ENCODE measurements at places on chromosomes 7 and 10.

GRCh38 chr7:140914083-140914482 lies 10.6 kb downstream of the BRAF start:
- no peak for DNase-seq

GRCh38 chr7:136336932-136337331 lies 359.8 kb upstream of the MTPN start:
- DNase-seq = no peak

DNA sequence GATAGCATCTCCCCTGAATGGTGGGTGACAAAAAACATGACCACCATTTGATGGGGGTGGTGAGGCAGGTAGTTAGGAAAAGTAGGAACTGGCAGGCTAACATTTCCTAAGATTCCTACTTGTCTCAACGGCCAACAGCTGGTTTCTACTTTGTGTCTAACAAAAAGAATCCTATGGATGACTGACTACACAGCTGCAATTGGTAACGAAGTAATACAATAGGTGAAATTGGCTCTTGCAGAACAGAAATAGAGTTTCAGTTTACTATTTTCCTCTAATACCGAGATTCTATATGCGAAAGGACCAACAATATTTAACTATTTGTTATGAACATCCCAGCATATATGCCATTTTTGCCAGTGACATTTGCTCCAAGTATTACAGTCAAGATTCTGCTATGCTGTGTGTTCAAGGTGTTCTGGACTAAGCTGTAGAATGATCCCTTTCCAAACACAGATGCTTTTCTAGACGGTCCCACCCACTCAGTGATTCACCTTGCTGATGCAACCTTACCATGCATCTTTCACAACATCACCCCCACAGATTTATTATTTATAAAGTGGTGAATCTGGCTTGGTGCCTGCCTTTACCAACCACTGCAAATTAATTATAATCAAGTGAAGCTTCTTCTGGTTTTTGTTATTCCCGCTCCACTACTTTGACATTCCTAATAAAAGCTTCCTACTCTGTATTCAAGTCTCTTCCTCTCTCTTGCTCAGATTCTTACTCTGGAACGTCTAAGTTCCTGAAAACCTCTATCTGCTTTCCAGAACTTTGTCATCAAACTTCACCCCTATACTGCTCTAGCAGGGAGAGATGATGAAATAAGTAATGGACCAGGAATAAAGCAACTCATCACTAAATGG lies 16.8 kb downstream of the BBIP1 start:
- no peak for DNase-seq

GRCh38 chr7:154480817-154481216 lies 428.6 kb downstream of the DPP6 start:
- no peak for DNase-seq

GRCh38 chr10:77287647-77288120 lies 349.9 kb downstream of the KCNMA1 start:
- no peak for DNase-seq

GRCh38 chr10:60823324-60823723 lies 45.0 kb downstream of the CDK1 start:
- no peak for DNase-seq

DNA sequence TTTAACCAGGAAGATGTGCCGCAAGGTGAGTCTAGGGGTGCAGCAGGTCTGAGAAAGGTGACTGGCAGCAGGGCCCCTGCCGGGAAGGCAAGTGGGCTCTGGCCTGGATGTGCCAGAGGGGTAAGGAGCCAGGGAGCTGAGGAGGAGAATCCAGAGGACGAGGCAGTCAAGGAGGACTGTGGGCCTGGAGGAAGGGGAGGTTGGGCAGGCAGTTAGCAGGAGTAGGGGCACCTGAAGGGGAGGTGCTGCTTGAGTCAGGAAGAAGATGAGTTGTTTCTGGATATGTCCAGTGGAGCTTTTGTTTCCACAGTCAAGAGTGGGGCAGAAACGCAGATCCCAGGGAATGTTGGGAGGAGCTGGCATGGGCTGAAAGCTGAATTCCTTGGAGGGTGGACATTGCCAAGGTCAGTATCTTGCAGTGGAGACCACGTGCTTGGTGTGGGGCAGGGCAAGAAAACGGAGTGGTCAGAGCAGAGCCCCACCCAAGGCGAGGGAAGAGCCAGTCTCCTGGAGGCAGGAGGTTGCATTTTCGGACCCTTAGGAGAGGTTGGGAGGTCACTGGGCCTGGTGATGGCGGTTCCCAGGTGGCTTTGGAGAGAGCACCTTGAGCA lies 34.0 kb downstream of the MINDY4 start:
- DNase-seq = no peak

DNA sequence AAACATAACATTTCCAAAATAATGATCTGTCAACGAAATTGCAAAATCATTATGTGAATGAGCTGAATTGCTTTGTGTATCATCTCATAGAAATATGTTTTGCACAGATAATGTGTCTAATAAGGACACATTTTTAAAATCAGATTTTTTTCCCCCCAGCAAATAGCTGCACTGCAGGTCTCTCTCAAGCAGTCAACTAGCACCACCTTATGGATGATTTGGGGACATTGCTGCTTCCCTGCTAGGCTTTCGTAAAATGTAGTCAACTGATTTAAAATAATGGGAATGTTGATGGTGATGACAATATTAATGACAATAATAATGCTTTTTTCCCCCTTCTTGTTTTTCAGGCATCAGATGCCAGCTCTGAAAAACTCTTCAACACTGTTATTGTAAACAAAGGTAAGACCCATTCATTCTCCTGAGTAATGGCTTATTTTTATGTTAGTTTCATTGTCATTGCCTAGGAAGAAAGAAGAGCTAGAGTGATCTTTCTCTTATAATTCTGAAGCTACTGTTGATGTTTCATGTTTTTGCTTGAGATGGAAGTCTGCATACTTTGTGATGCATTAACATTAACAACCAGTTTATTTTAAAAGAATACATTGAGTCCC lies 433.6 kb upstream of the GALNT17 start:
- peak; percentile 67 for DNase-seq

- DNase-seq = no peak
Observed at GRCh38 chr10:111956841-111957240, 226.7 kb downstream of the GPAM start.

- no peak for DNase-seq
Observed at GRCh38 chr10:10803278-10803677, 214.4 kb upstream of the CELF2 start.

DNA sequence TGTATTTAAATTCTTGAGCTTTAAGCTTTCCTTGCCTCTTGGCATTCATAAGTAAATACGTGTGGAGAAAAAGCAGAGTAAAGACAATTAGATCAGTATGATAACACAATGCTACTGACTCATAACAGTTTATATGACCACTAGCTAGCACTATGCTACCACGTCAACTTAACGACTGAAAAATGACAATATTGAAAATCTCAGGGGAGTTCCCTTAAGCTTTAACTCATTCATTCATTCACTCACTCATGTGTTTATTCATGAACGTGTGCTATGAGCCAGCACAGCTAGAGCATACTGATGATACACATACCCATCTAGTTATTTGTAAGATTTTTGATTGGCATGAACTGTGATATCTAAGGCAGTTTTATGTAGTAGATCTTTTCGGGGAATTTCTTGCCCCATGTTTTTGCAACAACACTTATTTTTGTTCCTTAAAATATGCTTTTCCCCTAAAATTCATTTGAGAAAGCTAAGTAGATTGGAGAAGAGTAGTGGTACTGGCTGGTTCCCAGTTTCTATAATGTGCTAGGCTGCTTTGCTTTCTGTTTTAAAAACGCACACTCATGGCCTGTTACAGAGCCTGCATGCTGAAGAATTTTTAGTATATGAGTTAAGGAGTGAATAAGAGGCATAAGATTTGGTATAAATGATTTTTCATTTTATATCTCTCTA lies 57.4 kb upstream of the ACBD5 start:
- no peak for DNase-seq

DNA sequence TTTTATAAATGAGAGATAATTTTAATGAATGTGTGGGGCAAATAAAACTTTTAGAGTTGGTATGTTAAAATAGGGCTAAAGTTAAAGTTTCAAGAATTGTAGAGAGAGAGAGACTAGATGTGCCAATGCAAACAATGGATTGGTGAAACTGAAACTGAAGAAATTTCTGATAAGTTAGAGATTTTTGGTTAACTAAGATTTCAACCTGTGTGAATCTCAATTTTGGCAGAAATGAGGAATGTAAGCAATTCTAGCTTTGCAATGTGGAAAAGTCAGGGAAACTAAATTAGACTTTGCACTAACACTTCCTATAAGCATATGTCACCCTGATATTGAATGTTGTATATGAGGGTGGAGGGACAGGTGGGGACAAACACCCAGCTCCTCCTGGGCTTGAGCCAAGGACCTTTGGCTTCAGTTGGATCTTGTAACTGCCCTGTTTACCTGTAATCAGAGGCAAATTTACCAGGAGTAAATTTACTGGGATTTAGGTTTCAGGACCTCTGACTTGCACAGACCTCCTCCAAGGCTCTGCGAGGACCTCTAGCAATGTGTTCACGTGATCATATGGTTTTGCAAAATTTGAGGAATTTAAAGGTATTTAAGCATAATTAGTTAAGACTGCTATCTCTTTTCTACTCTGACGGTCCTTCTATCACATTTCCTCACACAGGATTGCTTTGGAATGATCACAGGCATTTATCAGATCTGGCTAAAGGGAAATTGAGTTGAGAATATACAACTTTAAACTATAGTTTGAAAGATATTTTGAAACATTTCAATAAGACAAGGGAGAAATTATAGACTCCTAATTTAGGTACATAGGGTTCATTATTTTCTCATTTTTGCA lies 33.1 kb upstream of the RPA3 start:
- DNase-seq = no peak

DNA sequence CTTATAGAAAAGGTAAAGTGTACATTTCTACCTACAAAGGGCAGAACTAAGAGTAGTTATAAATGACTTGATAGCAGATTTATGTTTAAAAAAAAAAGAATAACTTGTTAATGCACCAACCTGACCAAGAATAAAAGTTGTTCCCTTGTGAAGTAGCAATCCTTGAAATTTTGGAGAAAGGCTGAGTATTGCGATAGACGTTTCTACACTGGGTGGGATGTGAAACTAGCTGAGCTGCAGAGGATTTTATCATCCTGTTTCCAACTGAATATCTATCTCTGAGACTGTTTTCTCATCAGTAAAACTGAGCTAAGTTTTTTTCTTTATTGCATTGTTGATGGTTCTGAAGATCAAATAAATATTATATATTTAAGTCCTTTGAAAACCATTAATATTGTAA lies 14.6 kb downstream of the MDFIC start:
- no peak for DNase-seq

DNA sequence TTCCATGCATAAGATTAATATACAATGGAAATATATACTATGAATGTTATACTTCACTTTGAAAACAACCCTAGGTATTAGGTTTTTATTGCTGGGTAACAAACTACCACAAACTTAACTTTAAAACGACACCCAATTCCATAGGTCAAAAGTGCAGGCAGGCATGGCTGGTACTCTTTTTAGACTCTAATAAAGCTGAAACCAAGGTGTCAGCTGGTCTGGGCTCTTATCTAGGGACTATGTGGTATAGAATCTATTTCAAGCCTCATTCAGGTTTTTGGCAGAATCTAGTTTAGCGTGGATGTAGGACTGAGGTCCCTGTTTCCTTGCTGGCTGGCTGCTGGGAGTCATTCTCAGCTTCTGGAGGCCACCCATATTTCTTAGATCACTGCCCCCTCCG lies 65.0 kb upstream of the TMEM168 start:
- no peak for DNase-seq

DNA sequence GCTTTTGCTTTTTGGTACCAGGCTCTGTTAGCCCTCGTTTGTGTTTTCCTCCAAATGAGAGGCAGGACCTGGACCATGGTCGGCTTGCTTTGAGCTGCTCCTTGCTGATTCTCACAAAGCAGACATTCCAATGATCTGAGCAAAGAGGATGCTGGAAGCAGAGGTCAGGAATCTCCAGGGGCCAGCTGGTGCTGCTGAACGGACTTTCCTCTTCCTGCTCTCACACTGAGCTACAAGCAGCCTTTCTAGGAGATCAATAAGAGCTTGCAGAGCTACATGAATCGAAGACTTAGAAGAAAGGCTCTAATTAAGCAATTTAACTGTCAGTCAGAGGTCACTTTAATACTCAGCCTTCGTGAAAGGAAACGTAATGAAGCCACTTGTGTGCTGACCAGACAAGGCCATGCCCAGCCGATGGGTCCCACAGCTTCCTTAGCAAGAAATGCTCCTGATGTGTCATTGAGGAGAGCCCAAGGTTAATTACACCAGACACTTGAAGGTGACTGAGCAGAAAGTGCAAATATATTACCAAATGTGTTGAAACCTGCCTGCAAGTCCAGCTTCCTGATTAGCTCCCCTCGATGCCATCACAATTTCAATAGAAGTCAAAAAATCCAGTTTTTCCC lies 151.3 kb upstream of the RSU1 start:
- peak; percentile 54 for DNase-seq

GRCh38 chr10:45380903-45381620 lies 7.0 kb downstream of the ALOX5 start:
- DNase-seq = no peak

DNA sequence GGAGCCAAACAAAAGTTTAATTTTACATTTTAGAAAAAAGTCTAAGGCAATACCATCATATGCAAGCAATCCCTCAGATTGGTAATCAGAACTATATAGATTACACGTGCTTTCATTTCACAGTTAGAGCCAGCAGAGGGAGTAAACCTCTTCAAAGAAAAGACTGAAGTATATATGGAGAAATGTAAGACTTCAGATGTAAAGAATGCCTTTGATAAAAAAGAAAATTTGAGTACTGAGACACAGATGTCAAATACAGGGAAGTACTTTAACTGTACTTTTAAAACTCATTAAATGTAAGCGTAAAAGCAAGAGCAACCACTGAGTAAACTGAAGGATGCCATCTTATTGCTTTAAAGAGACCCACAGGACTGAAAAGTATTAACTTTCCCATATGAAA lies 101.4 kb upstream of the FAM133B start:
- peak; percentile 36 for DNase-seq

DNA sequence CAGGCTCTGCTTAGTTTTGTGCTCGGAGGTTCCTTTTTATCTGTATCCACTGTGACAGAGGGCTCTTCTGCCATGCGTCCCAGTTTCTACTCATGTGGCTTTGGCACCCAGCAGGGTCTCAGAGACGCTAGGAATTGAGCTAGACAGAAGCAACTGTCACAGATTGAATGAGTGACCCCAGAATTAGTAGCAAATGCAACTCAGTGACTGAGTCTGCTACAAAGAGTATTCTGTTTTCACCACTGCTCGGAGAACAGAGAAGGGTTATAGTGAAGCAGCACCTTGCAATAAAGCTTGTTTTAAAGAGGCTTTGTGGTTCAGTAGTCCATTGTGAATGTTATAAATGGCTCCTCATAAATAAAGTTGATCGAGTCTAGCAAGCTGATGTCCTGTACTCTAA lies 113.2 kb downstream of the DNAH11 start:
- no peak for DNase-seq

- DNase-seq = no peak
Observed at GRCh38 chr10:27030060-27030459, 70.2 kb downstream of the ANKRD26 start.
